Activated naive CD4-positive, alpha-beta T cell treated with anti-CD3 and anti-CD28 coated beads, Interleukin-2, amount 10 ng/mL, durations not matched to agents 7 days and 5 days (primary cell): ENCODE measurements at places on chromosomes 13 and 19.

DNA sequence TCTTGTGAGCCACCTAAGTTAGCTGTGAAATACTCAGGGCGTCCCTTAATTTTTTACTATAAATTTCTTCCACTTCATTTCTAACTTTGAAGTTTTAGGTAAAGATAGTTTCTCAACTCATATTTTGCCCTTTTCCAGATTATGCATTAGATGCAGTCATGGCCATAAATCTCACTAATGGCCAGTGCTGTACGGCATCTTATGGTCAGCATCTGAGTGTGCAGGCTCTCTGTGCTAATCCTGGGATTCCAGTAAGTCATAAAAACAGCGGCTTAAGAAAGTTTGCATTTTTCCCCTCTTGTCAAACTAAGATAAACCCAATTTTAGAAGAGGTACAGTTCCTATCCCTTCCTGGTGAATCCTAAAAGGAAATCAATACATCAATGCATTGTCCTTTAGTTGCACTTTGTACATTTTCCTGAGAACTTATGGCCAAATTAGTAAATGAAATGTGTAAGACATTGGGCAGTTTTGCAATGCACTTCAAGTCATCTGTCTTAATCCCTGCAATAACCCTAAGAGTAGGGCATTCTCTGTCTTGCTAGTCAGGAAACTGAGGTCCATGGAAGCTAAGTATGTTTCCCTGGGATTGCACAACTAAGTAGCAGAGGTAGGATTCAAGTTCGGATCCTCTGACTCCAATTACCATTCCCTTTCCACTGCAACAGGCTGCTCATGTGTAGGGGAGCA lies 146.2 kb downstream of the DCT start:
- DNase-seq: no peak

GRCh38 chr13:66618702-66619101 lies 611.4 kb downstream of the PCDH9 start:
- DNase-seq: no peak

DNA sequence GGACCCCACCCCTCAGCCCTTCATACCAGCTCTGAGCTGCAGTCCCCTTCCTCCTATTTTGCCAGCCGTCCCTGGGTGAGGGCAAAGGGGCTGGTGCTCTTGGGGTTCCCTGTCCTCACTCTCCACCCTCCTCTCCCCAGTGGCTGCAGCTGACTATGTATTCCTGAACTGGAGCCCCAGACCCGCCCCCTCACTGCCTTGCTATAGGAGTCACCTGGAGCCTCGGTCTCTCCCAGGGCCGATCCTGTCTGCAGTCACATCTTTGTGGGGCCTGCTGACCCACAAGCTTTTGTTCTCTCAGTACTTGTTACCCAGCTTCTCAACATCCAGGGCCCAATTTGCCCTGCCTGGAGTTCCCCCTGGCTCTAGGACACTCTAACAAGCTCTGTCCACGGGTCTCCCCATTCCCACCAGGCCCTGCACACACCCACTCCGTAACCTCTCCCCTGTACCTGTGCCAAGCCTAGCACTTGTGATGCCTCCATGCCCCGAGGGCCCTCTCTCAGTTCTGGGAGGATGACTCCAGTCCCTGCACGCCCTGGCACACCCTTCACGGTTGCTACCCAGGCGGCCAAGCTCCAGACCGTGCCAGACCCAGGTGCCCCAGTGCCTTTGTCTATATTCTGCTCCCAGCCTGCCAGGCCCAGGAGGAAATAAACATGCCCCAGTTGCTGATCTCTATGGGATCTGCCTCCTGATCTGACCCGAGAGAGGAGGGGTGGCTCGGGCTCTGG lies 2.4 kb downstream of the COX7A1 start:
- no peak for DNase-seq

- no peak for DNase-seq
These were observed 321.2 kb upstream of the NBEA start for GRCh38 chr13:34620862-34621261.

- no peak for DNase-seq
These were observed 1.1 kb downstream of the PPP5C start for GRCh38 chr19:46347985-46348384.
